ENCODE measurements at places on chromosomes 16 and 17.

GRCh38 chr17:58047376-58048150, 35.7 kb upstream of the DYNLL2 start:
- DNase-seq: no peak

- DNase-seq: no peak
Measured at GRCh38 chr16:72029567-72030271, 21.2 kb downstream of the DHODH start.

- DNase-seq: no peak
Measured at GRCh38 chr16:85329059-85329812, 217.0 kb upstream of the CIBAR2 start.

DNA sequence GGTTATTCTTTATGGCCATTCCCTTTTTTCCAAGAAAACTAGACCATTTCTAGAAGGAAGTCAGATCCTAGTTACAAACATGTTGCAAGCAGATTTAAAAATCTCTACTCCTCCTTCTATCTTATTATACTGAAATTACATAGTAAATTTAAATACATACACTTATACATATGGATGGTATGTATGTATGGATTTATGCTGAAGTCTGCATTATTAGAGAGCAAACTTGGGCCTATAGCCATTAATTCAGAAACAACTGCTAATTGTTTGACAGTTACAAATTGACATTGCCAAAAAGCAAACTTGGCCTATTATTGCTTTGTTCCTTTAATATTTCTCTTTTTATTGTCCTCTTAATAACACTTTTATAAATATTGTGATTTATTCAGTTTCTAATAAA, 67.1 kb downstream of the NFAT5 start:
- DNase-seq: no peak

GRCh38 chr17:67663457-67663856, 54.3 kb upstream of the NOL11 start:
- DNase-seq: no peak

GRCh38 chr17:35578929-35579432, 610 bp upstream of the PEX12 start:
- no peak for DNase-seq

GRCh38 chr16:31869511-31870201, 4.0 kb upstream of the ZNF267 start:
- no peak for DNase-seq

DNA sequence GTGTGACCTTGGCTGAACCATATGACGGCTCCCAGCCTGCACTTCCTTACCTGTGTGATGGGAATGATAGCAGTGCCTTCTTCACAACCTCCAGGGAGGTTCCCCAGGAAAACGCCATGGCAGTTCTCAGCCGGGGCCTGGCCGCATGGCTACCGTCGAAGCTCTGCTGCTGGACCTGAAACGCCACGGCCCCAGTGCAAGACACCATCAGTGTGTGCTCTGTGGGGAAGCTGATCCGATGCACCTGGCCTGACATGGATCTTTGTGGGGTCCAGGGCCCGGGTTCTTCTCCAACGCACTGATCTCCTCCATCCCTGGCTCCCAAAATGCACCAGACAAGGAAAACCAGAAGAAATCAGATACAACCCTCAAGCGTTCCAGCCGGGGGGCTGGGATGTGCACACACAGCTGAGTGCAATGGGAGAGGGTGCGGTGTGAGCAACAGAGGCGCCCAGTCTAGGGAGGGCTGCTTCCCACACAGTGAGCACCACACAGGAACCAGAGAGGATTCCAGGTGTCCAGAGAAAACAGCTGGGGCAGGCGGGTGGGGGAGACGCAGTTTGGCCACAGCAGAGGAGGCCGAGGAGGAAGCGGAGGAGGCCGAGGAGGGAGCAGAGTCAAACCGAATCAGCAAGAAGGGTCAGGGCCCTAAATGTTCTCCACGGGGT, 54.3 kb upstream of the ZNF469 start:
- DNase-seq: no peak

All from caudate nucleus (tissue), 63 donors.